ENCODE measurements at places on chromosomes 11 and 22.

DNA sequence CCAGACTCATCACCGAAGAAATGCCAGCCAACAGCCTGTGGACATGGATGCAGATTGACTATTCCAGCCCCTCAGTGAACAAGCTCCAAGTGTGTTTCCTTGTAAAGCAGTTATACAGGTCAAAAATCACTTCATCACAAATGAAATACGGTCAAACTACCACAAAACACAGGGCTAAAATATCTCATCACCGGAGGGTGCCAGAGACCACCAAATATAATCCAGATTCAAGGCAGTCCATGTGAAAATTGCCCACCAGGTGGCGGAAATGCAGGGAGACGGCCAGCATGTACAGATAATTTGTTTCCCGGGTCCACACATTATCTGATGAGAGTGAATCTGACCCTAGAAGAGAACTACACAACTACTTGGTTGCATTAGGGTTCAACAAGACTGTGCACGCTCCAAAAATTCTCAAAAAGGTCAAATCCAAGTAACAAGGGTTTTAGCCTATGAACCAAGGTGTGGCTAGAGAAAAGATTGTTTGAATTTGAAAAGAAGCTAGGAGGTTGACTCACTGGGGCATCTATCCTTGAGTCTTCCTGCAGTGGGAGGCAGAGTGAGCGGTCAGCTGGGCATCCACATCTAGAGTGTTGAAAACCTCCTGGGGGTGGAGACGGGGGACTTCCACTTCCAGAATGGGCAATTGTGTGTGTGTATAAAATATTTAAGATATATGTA, 71.7 kb downstream of the IGLL5 start:
- peak; percentile 88 for DNase-seq

DNA sequence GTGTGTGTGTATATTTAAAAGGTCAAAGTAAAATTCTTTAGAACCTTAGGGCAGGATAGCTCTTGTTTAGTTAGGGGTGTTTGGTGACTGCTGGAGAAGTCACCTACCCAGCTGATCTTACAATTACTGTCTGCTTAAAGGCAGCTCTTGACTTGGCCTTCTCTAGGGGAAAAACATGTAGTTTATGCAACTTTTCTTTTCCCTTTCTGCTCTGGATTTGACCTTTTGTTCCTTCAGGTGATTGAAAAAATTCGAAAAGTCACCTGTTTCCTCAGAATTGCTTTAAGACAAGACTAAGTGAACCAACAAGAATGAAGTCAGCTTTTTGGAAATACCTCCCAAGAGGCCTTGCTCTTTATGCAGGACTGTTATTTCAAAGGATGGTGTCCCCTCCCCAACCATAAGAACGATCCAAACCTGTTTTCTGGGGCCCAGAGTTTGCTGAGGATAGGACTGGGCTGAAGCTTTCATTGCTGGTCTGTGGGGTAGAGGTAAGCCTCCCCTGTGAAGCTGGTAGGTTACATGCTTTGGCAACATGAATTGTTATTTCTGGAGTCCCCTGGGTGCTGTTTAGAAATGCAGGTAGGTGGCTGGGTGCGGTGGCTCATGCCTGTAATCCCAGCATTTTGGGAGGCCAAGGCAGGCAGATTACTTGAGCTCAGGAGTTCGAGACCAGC, 111.2 kb downstream of the PTPRJ start:
- DNase-seq, result no peak

GRCh38 chr11:130888790-130889189, 27.5 kb downstream of the SNX19 start:
- no peak for DNase-seq

DNA sequence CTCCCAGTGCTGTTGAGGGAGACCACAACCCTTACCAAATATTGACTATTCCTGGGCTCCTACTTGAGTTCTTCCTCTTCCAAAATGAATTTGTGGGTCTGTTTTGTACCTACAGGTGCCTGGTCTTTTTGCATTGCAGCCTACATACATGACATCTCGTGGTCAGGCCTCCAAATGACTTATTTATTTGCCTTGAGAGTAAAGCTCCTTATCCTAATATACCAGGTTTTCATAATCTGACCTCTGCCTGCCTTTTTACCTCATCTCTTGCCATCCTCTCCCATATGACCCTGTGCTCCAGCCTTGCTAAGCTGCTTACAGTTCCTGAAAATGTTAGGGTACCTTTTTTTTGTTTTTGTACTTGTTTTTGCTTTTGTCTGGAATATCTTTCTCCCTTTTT, 130.4 kb downstream of the UVRAG start:
- no peak for DNase-seq

DNA sequence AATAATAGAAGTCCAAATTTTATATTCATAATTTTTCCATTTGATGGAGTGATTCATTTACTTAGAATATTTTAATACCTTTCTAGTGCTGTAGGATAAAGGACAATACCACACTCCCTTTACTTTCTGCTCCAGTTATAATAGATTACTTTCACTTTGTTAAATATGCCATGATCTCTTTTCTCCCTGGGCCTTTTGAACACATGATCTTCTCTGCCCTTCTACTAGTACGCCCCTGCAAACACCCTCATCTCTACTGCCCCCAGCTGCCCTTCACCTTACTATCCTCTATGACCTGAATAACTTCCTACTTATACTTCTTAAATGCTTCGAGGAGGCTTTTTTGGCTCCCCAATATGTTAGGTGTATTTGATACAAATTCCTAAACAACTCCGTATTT, 177.3 kb downstream of the GUCY1A2 start:
- DNase-seq, result no peak

DNA sequence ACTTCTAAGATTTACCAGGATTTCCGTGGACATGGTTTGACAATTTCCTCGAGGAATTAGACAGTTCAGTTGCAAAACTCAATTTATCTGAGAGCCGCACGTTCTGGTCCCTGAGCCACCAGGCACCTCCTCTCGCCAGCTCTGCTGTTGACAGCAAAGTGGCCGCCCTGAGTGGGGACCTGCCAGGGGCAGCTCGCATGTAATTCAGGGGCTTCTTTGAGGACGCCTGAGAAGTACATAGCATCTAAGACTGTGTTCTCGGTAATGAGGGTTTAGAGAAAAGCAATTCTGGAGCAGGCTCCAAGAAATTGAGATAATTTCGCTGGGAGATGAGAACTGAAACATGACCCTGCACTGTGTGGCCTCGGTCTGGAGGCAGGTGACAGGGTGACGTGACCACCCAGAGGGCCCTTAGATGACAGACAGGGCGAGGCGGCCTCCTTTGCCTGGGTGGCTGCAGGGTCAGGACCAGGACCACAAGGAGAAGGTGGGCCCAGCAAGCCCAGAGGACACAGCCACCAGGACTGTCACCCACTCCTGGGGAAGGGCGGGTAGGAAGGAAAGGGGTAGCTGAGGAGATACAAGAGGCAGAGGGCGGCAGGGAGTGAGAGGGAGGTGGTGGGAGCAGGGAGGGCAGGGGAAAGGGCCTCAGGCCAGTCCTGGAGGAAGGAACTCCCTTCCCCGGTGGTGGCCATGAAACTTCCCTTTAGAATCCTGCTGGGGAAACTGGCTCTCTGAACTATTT, 55.0 kb downstream of the RTL6 start:
- no peak for DNase-seq

GRCh38 chr11:101346591-101346990, 217.0 kb upstream of the PGR start:
- no peak for DNase-seq

- no peak for DNase-seq
These were observed 385.7 kb downstream of the AASDHPPT start for GRCh38 chr11:106463154-106463553.

DNA sequence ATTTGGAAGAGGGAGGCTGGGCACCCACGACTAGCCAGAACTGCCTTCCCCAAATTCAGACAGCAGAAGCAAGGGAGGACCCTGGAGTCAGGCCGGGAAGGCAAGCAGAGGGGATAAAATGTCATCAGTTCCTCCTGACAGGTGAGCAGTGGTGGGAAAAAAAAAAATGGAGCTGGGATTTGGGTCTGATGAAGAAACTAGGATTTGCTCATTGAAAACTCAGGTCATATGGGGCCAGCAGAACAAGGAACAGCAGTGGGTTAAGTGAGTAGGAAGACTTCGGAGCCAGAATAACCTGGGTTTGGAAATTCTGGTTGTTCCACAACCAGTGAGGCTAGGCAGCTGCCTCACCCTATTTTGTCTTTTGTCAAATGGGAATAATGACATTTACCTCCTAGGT, 28.9 kb upstream of the DRD2 start:
- no peak for DNase-seq

GRCh38 chr11:12797996-12798395, 123.8 kb downstream of the TEAD1 start:
- no peak for DNase-seq

- no peak for DNase-seq
These were observed 446.9 kb upstream of the B3GAT1 start for GRCh38 chr11:134858783-134859480.

GRCh38 chr11:36388071-36388470, 92.0 kb downstream of the PRR5L start:
- DNase-seq, result no peak

GRCh38 chr22:29308791-29309262, 2.4 kb downstream of the GAS2L1 start:
- DNase-seq, result peak; percentile 26

DNA sequence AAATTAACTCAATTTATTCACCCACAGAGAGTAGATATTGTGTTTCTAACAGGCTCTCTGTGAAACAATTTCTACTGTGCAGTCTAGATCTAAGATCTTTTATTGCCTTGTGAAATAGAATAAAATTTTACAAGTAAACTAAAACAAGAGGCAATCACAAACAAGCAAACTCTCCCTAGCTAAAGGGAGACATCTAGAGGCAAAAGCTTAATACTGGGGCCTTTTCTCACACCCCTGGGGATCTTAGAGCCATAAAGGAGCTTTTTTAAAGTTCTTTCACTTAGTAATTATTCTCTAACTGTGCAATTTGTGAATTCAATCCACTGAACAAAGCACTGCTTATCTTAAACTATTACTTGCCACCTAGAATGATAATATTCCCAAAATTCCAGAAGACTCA, 19.7 kb downstream of the ALG9 start:
- DNase-seq, result no peak

- DNase-seq, result no peak
These were observed 48.5 kb upstream of the DDI1 start for GRCh38 chr11:103987629-103988594.

DNA sequence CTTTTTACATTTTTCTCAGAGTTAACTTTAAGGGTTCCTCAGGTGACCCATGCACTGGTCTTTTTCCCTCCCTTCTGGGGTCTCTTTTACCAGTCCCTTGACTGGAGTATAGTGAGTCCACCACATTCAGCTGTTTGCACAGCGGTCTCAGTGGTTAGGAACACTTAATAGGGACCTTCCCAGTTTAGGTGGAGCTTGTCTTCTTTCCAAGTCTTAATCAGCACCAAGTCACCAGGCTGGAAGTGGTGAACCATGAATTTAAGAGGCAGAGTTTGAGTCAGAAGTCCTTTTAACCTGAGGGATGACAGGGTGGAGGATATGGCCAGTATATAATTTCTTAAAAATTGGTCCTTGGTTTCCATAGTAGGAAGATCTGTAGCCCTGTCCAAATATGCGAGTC, 349.7 kb upstream of the MPPED2 start:
- DNase-seq, result no peak

DNA sequence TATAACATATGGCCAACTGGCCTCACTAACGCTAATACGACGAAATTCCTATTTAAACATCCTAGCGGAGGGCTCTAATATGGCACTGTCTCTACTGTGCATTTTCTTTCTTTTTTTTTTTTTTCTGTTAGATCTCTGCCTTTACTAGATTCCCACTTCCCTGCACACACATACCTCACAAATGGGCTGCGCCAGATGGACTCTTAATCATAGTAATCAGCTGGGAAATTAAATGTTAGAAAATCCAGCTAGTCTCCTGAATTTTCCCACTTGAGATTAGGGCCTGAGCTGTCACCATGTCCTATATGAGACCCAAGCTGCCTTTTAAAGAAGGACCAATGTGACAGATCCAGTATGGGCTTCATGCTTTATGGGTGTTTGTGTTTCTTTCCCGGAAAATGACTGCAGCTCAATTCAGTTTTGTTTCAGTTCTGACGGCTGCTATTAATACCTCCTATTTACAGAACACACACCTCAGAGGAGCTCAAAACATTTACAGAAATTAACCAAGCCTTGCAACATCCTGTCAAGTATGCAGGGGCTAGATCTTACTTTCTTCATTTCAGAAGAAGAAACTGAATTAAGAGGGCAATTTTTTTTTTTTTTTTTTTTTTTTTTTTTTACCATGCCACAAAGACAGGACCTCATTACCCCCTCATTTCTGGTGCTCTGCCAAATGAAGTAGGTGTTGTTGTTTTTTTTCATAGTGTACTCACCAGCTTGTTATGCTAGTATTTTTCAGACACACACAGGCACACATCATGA, 49.8 kb upstream of the BLID start:
- no peak for DNase-seq

GRCh38 chr22:27718186-27719035, 83.1 kb downstream of the MN1 start:
- peak; percentile 38 for DNase-seq

DNA sequence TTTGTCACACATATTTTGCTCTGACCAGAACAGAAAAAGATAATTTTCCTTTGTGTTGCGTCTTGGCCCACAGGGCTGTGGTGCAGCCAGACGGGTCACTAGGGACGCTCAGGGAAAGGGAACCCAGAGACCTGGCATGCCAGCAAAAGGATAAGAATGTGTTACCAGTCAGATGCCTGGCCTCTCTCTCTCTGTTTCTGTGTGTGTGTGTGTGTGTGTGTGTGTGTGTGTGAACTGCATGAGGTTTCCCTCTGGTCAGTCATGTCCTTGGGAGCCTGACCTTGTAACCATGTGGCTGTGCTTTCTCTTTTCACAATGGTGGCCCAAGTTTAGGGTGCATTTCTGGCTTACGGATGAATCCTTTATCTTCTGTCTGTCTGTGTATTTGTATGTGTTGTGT, 25.4 kb downstream of the CCKBR start:
- no peak for DNase-seq

DNA sequence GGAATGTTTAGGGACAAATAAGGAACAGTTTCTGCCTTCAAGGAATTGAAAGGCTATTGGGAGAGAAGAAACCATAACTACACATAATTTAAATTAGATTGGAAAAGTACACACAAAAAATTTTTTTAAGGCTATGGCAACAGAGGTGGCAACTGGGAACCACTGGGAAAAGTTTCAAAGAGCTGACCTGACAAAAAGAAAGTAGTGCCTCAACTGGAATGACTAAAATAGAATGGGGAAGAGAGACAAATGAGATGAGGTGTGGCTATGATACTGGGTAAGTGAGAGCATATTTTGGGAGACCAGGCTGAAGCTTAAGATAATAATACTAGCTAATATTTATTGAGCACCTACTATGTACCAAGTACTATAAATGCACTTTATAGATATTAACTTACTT, 2.9 kb upstream of the AKIP1 start:
- DNase-seq, result no peak

All from left colon (tissue), 2 donors.